ENCODE measurements at places on chromosomes 2 and 18.

DNA sequence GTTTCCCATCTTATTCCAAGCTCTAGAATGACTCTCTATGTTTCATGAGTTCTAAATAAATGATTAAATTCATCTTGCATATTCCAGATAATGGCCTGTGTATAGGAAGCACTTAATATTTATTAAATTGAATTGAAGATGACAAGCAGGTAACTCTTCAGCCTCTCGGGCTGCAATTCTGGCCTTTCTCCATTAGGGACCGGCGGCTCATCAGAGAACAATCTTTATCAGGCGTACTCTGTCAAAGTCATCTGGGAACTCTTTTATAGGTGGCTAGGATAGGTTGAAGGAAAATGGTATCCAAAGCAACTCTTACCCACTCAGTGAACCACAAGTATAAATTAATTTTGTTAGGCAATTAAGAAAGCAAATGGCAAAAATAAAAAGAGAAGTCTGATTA is 308.5 kb downstream of the NOL4 start:
- DNase-seq, result no peak

GRCh38 chr2:43927442-43927841 is 68.3 kb downstream of the LRPPRC start:
- no peak for DNase-seq

DNA sequence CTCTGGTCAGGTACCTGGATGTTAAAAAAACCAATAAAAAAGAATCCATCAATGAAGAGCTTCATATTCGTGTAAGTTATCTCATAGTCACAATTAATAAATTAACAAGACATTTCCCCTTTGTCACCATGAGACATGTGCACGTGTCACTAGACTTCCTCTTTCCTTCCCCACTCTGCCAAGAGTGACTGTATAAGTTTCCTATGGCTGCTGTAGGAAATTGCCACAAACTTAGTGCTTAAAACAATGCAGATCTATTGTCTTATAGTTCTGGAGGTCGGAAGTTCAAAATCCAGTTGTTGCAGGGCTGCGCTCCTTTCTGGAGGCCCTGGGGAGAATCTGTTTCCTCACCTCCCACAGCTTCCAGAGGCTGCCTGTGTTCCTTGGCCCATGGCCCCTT is 35.8 kb downstream of the SLC9A4 start:
- DNase-seq, result no peak

- no peak for DNase-seq
Observed at GRCh38 chr2:197673106-197673505, 2.3 kb downstream of the RFTN2 start.

DNA sequence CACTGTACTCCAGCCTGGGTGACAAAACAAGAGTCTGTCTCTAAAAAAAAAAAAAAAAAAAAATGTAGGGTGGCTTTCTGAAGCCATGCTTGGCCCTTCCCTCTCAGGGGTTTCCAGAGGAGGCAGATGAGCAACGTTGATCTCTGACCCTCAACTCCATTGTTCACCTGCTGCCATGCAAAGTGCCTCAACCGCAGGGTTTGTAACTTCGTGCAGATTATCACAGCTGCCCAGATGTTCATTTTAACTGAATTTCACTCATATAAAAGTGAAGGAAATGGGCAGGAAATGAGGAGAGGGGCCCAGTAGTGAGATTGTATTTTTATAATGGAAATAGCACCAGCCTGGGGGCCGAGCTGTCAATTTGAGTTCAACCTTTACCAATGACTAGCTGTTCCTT is 14.9 kb upstream of the B3GNT2 start:
- no peak for DNase-seq

- DNase-seq, result no peak
Observed at GRCh38 chr2:212979799-212980198, 171.6 kb downstream of the IKZF2 start.

- DNase-seq, result no peak
Observed at GRCh38 chr2:226118471-226119429, 680.9 kb downstream of the IRS1 start.

DNA sequence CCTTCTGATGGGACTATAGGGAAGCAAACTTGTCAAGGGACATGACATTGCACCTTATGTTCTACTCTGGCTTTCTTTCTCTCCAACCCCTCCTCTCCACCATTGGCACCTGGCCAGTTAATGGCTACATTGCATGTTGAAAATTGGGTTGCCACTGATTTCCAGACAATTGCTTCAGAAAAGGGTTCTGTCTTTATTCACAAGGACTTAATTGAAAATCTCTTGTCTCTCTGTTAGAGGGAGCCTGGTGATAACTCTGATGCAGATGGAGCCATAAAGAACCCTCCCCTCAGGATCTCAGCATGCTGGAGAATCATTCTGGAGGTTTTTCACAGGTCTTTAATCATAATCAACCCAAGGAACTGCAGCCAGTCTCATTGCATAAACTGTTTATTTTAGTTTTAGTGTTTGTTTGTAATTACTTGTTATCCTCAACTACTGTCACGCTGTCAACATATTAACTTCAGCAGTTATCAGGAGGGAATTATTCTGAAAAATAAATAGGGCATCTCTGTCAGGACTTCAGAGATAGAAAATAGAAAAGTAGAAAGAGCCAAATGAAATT is 316.8 kb downstream of the RIT2 start:
- DNase-seq, result no peak

DNA sequence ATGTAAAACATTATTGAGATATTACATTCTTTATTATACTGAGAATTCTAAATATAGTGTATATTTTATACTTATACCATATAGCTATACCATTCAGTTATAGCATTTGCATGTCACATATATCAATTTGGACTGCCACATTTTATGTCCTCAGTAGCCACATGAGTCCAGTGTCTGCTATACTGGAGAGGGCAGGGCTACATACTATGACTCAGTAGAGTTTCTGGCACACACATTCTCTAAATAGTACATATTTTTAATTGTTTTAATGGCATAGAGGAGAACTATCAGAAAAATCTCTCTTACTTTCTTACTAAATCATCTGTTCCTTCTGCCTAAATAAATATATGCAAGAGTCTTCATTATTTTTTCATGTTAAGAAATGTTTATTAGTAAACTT is 55.4 kb upstream of the COL5A2 start:
- DNase-seq, result no peak

GRCh38 chr2:54213082-54213481 is 42.9 kb downstream of the TSPYL6 start:
- no peak for DNase-seq

DNA sequence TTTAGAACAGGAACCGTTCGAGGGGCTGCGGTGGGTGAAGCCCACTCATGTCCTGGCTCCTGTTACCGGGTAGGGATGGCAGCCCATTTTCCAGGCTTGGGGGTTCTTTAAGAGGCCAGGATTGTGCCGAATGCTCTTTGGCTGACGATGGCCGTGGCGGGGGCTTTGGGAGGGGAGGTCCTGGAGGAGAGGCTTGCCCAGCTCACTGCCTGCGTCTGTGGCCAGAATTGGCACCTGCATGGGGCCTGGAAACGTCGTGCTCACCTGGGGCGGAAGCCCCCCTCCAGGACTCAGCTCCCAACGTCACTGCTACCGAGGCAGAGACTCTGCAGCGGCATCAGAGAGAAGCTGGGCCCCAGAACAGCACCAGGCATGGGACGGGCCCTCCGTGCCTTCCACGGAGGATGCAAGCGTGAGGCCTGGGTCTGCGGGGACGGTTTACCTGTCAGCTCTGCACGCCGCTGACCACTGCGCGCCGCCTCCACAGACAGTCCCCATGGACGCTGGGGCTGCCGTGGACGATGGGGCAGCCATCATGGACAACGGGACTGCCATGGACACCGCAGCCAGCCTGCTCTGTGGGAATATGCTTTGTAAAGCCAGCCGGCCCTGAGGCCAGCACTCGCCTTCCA is 82.9 kb downstream of the NFATC1 start:
- DNase-seq, result no peak

- DNase-seq, result no peak
Observed at GRCh38 chr18:7622721-7623120, 55.6 kb downstream of the PTPRM start.

- no peak for DNase-seq
Observed at GRCh38 chr2:234394450-234394849, 102.4 kb downstream of the ARL4C start.

- DNase-seq, result no peak
Observed at GRCh38 chr2:64263315-64263714, 119.1 kb upstream of the PELI1 start.

GRCh38 chr2:165863810-165864261 is 69.8 kb upstream of the GALNT3 start:
- no peak for DNase-seq

- DNase-seq, result no peak
Observed at GRCh38 chr2:240896394-240896793, 438 bp upstream of the MAB21L4 start.

- no peak for DNase-seq
Observed at GRCh38 chr2:179677746-179678505, 183.5 kb downstream of the ZNF385B start.

DNA sequence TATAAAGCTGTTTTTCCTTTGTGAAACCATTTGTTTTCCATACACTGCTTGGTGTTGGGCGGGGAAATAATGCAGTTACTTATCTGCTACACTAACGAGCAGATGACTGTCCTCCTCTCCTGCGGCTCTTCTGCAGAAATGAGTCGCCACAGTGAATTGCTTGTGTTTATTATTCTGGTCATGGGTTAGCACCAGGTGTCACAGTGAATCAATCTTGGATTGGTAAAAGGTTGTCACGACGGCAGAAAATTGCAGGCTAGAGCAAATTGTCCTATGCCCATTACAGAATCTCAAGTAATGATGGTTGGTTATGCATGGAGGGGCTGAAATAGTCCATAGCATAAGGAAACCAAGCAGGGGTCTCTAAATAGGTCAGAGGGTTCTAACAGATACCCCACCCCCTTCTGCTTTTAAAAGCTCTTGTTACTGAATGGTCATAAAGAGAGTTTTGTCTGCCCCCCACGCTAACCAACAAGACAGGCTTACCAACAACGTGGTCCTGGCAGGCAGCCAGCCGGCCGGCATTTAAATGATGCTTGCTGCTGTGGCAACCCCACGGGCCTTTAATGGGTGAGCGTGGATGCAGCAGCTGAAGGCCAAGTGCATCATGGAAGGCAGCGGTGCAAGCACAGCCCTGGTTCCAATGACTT is 29.5 kb downstream of the RAB31 start:
- DNase-seq, result peak; percentile 7

DNA sequence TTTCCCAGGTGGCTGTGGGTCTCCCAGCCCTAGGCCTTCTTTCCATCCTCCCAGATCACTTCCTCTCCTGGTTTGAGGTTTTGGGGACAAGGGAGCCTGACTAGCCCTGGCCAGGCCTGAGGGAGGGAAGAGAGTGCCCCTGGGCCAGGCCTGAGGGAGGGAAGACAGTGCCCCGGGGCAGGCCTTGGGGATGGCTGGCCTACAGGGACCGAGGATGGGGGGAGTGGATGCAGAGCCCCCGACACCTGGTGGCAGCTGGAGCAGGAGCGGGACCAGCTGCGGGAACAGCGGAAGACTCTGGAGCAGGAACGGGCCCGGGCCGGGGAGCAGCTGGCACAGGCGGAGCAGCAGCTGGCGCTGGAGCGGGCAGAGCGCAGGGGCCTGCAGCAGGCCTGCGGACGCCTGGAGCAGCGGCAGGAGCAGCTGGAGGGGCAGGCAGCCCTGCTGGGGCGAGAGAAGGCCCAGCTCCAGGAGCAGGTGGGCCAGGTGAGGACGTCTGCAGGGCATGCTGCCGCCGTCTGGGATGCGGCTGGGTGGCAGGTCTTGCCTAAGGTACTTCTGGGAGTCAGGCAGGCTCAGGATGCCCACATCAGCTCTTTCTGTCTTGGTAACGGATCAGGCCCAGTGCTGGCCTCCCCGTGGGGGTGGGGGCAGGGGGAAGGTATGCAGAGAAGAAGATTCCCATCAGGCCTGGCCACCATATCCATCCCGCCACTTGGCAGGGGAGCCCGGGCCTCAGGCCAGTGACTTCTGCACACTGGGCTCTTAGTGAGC is 29.2 kb downstream of the CROCC2 start:
- peak; percentile 54 for DNase-seq

DNA sequence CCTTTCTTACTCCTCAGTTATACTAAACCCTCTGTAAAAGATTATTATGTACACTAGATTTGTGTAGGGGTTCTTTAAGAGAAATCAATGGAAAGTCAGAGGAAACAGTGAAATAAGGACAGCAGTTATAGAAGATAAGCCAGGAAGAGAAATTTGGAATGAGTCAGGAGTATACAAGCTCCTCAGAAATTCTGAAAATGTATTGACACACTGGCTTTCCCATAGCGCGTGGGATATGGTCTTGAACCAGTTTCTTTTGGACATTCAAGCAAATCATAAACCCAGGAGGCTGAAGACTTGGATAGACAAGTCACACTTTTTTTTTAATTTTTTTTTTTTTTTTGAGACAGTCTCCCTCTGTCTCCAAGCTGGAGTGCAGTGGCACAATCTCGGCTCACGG is 316.1 kb upstream of the MMADHC start:
- no peak for DNase-seq

- DNase-seq, result no peak
Observed at GRCh38 chr2:56287974-56288373, 104.2 kb downstream of the CCDC85A start.

GRCh38 chr2:34729845-34730244 is 1130.7 kb upstream of the FAM98A start:
- no peak for DNase-seq

- DNase-seq, result peak; percentile 51
Observed at GRCh38 chr2:238415036-238415764, 11.5 kb upstream of the ASB1 start.

GRCh38 chr18:47175283-47175897 is 774 bp downstream of the IER3IP1 start:
- DNase-seq, result no peak

GRCh38 chr2:230693411-230693810 is 19.2 kb upstream of the CAB39 start:
- no peak for DNase-seq

GRCh38 chr2:190355968-190356644 is 12.7 kb downstream of the INPP1 start:
- DNase-seq, result no peak

DNA sequence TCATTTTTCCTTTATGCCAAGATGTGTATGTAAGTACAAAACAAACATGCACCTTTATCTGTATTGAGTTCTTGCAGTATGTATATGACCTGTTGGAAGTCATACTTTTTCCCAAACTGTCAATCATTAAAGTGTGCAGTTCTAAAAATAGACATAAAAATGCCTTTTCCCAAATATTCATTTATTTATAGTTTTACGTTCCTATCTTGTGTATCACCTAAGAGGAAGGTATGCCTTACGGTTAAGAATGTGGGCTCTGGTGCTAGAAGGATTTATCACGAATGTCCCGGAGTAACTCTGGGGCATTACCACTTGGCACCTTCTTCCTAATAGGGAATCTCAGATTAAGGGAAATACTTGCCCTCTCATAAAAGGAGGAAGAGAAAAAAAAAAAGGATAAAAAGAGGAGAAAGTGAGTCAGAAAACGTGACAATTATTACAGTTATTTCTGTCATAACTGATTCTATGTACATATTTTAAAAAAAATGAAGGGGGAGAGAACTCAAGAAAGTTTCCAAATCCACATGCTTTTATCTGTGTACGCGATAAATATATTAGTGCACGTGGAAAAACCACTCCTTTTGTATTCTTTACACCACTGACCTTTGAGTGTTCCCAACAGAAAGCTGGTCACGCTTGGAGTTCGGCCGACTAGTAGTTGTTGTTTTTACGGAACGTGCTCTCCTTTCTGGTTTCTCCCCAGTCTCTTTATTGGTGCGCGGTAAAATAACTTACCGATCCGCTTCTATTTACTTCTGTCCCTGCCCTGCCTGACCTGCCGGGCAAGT is 721 bp downstream of the MCEE start:
- no peak for DNase-seq

All from SHP77 treated with DMSO at 0.1 percent for 48 hours (cell line).